T-helper 2 cell (primary cell): ENCODE measurements at places on chromosomes 12 and 14.
A peak's percentile ranks its signal among the peaks of the same experiment; 100 is the strongest.

DNA sequence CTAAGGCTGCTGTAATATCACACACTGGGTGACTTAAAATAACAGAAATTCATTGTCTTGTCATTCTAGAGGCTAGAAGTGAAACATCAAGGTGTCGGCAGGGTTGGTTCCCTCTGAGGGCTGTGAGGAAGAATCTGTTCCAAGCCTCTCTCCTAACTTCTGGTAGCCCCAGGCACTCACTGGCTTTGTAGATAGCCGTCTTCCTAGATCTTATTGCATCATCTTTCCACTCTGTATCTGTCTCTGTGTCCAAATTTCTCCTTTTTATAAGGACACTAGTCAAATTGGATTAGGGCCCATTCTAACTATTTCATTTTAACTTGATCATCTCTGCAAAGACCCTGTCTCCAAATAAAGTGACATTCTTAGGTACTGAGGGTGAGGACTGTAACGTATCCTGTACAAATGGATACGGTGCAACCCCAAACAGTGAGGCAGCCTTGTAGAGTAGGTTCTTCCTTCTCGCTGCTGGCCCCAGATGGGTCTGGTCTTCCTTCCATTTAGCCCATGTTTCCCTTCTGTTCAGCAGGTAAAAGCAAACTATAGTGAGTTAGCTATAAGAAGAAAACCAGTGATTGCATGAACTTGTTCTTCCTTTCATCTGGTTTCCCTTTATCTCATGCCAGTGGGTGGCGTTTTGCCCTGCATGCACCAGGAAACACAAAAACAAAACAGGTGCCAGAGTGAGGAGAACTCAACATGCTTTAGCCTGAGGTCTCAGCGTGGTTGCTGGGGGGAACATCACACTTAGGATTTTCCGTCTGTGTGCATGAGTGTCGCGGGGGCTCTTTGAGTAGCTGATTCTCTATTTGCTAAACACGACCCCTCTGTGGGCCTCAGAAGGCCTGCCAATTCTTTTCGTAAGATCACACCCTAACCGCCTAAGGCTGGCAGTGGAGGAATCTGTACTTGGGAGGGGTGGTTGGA, 19.5 kb downstream of the TTC9 start:
- peak; percentile 66 for DNase-seq

GRCh38 chr12:47819138-47819895, 386 bp downstream of the HDAC7 start:
- DNase-seq = no peak

DNA sequence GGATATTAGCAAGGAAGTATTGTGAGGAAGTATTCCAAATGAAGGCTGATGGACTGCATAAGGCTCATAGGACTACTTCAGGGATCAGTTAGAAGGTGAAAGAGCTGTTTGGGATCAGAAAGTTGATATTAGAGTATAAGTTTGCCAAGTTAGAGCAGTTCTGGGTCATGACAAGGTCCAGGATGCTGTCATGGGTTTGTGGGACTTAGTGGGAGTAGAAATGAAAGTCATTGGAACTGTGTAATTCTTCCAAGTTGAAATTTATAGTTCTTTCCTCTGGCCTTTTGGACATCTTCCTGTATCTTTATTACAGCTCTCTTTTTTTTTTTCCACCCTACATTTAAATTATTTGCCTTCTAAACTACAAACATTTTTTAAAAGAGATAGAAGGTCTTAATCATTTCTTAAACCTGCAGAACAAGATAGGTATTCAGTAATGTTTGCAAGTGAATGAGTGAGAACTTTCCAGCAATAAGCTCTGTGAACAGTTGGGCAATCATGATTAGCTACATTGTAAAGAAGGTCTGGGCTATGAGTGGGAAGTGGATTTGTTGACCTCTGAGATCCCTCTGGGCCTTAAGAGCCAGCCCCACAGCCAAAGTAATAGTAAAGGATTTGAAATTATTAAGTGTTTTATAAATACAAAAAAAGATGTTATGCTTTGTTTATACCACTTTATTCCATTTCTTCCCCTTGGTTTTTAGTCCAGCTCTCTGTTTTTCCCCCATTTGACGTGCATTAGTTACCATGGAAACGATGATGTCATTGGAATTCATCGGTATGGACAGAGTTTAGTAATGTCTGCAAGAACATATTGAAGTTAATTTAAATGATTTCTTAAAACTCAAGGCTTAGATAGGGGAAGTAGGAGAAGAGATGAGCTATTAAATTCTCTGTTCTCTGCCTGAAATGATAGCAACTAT, 247.9 kb upstream of the ARHGAP5 start:
- no peak for DNase-seq

DNA sequence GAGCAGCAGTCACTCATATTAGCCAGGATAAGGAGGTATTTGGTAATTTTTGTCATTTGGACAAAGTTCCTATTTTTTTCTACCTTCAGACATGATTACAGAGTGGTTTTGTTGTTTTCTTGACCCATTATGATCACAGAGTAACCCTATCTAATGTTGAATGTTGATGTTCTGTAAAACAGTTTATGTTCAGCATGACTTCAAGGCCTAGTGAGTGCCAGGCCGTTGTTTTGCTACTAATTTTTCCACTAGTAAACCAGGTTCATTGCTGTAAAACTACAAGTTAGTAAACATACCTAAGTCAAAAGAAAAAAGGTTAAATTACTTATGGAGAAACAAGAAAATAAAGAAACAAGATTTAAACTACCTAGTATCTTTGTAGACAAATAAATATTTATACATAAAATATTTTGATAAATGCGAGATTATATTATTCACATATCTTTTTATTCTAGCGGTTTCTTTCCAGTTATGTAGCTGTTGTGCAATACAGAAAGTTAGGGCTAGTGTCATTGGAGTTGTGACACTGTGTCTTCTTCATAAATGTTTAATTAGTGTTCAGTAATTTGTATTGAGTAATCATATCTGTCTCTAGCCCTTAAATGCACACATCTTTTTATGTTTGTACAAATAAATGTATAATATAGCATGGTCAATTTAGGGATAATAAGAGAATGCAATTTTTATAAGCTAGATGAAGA, 16.5 kb downstream of the ETNK1 start:
- DNase-seq = no peak

GRCh38 chr14:87623616-87624015, 369.4 kb downstream of the GALC start:
- no peak for DNase-seq

DNA sequence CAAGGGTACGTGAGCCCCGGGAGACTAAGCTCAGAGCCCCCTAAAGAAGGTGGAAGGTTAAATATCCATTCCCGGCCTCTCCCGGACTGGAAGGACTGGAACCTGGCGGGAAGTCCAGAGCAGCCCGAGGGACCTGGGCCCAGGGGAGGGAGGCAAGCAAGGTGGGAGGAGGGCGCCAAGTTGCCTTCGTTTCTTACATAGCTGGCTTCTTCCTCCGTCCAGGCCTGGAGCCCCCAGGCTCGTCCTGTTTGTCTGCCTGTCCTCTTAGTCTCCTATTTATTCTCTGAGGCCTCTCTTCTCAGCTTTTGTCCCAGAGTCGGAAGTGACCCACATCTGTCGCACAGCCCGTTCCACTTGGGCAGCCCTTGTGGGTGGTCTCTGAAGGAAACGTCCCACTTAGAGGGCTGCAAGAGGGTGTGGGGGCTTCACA, 745 bp downstream of the PCK2 start:
- no peak for DNase-seq

GRCh38 chr14:72452774-72453173, 441.1 kb downstream of the DPF3 start:
- no peak for DNase-seq

DNA sequence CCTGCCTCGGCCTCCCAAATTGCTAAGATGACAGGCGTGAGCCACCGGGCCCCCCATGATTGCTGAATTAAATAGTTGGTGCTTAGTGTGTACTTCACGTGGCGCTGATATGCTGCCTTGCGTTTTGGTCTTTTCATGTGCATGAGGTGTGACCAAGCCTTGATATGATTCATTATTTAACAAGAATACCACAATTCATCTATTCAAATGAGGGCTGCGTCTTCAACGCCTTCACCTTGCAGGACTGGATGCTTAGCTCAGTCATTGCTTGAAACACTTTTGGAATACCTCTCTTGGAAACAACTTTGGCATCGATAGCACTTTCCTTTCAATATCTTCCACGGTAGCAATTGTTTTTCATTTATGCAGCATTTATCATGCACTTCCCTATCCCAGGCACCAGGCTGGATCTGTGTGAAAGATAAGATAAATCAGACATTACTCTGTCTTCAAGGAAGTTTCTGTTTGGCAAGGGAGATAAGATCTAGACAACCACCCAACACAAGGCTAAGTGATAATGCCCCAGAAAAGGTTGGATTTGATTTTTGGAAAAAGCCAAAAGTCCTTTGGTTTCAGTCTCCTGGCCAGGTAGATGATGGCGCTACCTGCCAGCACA, 1.3 kb upstream of the TEAD4 start:
- no peak for DNase-seq

- no peak for DNase-seq
These were observed 59.6 kb upstream of the NCOR2 start for GRCh38 chr12:124626971-124627411.

DNA sequence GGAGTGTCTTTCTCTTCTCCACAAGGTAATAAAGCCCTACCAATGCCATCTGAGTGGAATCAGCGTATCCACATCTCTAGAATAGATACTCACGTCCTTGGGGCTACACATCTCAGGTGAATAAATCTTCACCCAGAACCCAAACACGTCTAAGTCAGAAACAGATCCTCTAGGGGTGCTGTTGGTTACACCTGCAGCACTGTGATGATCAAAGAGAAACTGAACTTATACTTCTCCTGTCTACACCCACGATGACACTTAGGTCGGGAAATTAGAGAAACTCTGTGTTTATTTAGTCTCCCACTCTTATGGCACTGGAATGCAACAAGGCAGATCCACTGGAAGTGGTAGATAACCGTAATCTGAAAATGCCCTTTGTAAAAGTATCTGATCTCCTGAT, 46.2 kb downstream of the WIF1 start:
- no peak for DNase-seq

GRCh38 chr12:41302979-41303403, 114.9 kb downstream of the PDZRN4 start:
- no peak for DNase-seq

DNA sequence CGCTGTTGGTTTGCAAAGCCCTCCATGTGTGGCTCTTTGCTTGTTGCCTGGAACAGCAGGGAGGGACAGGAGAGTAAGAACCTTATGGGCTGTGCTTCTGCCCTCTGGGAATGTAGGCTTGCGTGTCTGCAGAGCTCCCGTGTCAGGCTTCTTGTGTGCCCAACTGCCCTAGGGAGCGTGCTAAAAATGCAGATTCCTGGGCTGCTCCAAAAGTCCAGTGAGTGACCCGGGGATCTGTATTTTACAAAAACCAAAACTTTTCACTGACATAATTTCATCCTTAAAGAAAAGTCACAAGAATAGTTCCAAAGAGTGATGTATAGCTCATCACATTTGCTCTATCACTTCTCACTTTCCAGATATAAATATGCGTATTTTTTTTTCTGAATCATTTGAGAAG, 34.8 kb upstream of the CCDC63 start:
- DNase-seq = no peak

DNA sequence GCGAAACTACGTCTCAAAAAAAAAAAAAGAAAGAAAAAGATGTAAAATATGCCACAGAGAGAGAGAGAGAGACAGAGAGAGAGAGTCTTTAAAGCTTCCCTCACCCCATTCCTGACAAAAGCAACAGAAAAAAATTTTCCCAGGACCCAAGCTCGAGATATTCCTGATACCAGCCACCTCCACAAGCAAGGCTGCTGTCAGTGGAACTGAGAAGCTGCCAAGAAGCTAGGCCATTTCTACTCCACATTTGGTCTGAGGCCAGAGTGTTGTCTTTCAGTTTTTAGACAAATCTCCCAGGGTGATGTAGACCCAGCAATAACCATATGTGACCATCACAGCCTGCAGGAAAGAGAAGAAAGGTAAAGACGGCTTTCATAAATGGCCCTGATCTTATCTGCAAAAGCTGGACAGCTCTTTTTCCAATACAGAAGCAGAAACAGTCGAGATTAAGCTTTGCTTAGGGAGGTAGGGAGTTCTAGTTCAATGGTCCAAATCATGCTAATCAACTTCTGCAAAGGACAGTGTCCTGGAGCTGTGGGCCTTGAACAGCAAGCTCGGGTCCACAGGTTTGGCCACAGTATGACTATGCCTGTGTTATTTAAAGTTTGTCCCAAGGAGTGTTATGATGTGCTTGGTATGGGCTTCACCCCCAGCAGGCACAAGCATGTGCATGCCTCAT, 130.3 kb upstream of the NUDT4 start:
- DNase-seq = no peak

DNA sequence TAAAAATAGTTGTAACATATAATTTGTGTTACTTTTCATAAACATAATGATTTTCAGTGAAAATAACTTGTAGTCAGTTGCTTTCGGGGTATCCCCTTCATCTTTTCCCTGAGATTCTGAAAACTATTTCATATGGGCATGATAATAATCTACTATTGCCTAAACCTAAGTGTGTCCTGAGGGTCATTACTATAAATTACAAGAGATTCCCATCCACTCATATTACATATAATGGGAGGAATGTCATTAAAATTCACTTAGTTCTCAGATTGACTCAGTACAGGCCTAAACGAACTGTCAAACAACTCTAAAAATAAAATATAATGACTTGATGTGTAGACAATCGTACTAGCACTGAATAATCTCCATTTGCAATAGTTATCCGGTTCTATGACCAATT, 72.7 kb downstream of the PTPRR start:
- no peak for DNase-seq

GRCh38 chr14:64349741-64350490, 38.2 kb upstream of the MTHFD1 start:
- DNase-seq = no peak

- no peak for DNase-seq
These were observed 78.2 kb upstream of the CFL2 start for GRCh38 chr14:34792598-34792997.

- no peak for DNase-seq
These were observed 89.4 kb downstream of the PAX9 start for GRCh38 chr14:36751106-36751505.

GRCh38 chr12:11228296-11228879, 41.1 kb downstream of the PRB3 start:
- no peak for DNase-seq

DNA sequence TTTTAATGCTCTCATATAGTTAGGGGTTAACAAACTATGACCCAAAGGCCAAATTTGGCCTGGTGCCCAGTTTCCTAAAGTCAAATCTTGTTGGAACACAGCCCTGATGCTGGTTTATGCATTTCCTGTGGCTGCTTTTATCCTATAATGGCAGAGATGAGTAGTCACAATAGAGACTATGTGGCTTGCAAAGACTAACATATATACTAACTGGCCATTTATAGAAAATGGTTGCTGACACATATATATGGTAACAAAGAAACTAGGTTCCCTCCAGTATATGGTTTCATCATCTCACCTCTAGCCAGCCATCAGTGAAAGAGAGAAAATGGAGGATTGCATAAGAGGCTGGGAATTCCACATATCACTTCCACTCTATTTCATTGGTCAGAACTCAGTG, 10.8 kb downstream of the NAV3 start:
- DNase-seq = no peak

- DNase-seq = no peak
These were observed 39.6 kb upstream of the NFKBIA start for GRCh38 chr14:35444104-35444503.
